ENCODE measurements at places on chromosomes 4 and X.

DNA sequence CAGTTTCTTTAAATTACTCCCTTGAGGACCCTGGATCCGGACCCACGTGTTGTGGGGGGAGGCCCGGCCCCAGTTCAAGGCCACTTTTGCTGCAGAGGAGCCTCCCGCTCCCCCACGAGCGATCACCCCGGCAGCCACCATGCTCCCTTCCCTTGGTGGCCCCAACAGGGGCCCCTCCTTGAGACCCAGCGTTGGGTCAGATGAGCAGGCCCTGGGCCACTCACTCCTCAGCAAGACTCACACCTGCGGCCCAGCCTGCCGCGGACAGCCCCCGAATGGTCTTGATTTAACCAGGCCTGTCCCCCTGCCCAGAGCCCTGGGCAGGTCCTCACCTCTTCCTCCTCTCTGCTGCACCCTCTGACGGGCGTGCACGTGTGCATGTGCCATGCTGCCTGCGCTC is 4.3 kb downstream of the CPLX1 start:
- no peak for DNase-seq

GRCh38 chr4:70531981-70532380 is 13.6 kb downstream of the AMTN start:
- DNase-seq, result no peak

DNA sequence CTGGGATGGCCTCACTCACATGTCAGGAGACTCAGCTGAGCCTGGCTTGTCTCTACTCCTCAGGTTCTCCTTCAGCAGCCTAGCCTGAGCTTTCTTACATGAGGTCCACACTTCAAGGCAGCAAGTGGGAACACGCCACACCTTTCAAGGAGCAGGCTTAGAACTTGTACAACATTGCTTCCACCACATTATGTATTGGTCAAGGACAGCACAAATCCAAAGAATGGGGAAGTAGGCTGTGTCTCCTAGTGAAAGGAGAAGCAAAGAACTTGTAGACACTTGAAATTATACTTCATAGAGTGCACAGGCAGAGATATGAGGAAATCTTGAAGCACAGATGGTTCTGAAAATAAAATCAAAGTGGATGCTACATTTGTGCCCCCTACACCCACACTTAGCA is 120.9 kb upstream of the NOCT start:
- peak; percentile 52 for DNase-seq

DNA sequence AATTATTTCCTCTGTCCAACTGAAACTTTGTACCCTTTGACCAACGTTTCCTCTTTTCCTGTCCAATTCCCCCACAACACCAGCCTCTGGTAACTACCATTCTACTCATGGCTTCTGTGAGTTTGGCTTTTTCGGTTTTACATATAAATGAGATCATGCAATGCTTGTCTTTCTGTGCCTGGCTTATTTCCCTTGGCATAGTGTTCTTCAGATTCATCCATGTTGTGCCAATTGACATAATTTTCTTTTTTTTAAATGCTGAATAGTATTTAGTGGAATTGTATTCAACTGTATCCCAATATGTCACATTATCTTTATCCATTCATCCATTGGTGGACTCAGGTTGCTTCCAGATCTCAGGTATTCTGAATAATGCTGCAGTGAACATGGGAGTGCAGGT is 222.5 kb upstream of the GALNTL6 start:
- no peak for DNase-seq

DNA sequence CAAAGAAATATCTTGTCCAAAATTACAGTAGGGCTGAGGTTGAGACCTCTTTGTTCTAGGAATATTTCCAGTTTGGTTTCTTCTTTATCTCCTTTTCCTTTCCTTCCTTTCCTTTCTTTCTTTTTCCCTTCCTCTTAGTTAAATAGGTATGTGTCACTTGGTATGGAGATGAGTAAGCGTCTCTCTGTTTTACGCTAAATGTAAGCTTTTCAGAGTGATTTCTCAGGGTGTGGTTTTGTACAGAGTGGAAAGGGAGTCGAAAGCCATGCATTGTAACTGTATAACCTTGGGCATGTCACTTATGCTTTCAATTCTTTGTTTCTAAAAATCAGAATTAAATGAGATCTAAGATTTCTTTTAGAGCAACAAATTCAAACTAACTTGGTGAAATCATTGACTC is 54.8 kb downstream of the TLL1 start:
- no peak for DNase-seq

GRCh38 chr4:121656269-121656641 is 40.5 kb downstream of the ANXA5 start:
- peak; percentile 25 for DNase-seq

- DNase-seq, result no peak
Measured at GRCh38 chr4:139540632-139541031, 15.4 kb downstream of the SETD7 start.

DNA sequence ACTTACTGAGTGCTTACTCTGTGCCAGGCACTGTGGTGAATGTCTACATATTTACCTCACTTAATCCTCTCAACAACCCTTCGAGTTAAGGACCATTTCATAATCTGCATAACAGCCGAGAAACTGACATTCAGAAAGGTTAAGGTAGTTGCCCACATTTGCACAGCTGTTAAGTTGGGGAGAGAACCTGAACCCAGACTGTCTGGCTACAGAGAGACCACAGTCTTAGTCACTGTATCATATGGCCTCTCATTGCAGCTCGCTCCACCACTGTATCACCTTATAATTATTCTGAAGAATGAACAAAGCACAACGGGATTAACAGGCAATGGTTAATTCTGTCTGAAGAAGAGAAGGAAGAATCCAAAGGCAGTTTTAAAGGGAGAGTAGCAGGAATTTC is 98.5 kb downstream of the ADGRA3 start:
- no peak for DNase-seq

- no peak for DNase-seq
Measured at GRCh38 chr4:57098941-57099340, 11.2 kb downstream of the IGFBP7 start.

GRCh38 chrX:153989973-153990655 is 17.6 kb downstream of the TMEM187 start:
- DNase-seq, result no peak

DNA sequence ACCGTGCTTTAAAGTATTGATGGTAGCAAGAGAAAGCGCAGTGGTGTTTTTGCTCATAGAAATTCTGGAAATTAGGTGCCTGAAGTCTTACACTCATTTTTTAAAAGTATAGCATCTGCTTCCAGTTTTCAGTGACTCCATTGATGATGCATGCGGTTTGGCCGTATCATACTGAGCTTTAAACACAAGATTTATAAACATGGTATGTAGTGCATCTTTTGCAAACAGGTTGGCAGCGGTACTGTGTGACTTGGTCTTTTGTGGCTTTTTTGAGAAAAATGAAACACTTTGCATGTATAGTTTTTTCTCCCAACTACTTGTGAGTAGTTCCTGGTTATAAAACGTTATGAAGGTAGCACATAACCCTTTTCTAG is 2.0 kb downstream of the DDX3X start:
- DNase-seq, result peak; percentile 6

GRCh38 chrX:138718941-138719340 is 7.4 kb upstream of the FGF13 start:
- no peak for DNase-seq

- DNase-seq, result no peak
Measured at GRCh38 chrX:6803607-6804006, 268.7 kb upstream of the VCX3A start.

- peak; percentile 23 for DNase-seq
Measured at GRCh38 chr4:155529272-155529671, 137.4 kb upstream of the GUCY1A1 start.

GRCh38 chrX:11757397-11757718 is 679 bp upstream of the MSL3 start:
- DNase-seq, result no peak

GRCh38 chr4:176654565-176655216 is 138.0 kb downstream of the VEGFC start:
- DNase-seq, result no peak

GRCh38 chrX:13547671-13548070 is 21.7 kb upstream of the EGFL6 start:
- no peak for DNase-seq

DNA sequence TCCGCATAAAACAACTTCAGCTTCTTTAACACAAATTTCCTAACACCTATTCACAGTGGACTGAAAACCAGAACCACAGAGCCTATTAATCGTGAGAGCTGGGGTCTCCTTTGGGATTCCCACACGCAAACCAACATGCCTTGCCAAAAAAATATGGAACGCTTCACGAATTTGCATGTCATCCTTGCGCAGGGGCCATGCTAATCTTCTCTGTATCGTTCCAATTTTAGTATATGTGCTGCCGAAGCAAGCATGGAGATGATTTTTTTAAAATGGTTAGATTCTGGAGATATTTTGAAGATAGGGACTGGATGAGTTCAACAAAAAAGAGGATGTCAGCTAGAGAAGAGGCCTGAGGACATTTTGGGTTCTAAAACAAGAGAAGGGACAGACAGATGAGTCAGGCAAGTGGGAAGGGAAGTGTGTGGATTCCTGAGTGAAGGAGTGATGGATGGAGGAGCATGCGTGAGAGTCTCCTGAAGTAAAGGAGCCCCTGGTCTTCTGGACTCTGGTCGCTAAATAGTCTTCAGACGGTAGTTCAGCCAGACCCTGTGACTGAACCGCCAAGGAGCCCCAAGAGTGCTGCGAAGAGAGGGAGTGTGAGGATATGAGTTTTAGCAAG is 9.5 kb upstream of the GATA1 start:
- no peak for DNase-seq

- no peak for DNase-seq
Measured at GRCh38 chr4:112847781-112848180, 201.7 kb upstream of the ANK2 start.

DNA sequence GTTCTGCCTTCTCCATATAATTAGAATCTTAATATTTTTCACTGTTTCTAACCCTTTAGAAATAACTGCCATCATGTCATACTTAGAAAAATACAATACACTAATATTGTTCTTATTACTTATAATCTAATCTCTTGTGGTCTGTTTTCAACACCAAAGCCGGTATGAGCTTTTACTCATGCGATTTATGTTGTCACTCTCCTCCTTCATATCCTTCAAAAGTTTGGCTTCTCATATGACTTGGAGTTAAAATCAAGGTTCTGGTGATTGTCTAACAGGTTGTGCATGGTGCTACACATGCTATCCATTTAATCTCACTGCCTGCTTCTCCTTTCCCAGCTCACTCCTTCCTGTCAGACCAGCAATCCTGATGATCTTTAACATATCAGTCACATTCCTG is 1392.9 kb downstream of the ARAP2 start:
- no peak for DNase-seq

DNA sequence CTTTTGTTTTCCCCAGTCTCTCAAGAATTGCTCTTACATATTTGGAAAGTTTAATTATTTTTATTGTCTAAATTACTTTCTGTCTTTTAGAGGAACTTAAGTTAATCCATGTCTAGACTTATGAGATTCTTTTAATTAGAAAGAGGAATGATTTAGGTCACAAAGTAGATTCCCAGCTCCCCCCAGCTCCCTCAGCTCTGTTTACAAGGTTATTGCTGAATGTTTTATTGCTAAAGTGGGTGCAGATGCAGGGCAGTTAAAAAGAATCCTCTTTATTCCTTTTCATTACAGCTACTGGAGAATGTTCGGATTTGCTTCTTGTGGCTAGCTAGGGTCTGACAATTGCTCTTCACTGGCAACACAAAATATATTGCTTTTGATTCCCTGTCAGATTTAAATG is 33.7 kb upstream of the CCKAR start:
- DNase-seq, result no peak

DNA sequence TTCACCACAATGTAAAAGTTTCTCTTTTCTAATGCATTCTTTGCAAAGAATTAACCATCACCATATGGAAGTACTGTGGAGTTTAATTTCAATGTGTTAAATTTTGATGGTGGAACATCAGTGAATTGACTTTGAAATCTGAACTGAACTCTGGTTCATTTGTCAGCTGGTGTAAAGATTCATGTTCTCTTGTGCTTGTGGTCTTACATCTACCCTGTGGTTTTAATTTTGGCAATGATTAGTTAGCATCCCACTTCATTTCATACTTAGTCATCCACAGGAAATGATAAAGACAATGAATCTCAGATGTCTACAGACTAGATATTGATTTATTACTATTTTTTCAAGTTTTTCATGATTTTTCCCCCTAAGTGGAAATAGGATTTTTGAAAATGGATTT is 77.8 kb downstream of the GRID2 start:
- DNase-seq, result no peak

DNA sequence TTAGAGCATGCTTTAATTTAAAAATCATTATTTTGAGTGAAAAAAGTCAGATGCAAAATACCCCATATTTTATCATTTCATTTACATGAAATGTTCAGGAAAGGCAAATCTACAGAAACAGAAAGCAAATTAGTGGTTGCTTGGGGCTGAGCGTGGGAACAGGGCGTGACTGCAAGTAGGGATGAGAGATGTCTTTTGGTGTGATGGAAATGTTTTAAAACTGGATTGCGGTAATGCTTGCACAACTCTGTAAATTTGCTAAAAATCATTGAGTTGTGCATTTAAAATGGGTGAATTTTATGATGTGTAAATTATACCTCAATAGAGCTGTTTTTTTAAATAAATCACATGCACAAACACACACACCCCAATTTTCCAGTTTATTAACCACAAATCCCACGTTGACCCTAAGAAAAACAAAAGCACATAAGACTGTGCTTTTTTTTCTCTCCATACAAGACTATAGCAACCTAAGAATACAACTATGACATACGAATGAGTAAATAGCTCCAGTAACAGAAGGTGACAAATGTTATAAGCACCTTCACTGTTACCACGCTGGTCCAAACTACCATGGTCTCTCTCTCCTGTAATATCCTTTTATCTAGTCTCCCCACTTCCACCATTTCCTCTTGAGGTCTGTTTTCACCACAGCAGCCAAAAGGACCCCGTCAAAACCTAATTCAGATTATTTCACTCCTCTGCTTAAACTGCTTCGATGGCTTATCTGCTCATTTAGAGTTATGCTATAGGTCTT is 37.2 kb downstream of the FRMD7 start:
- peak; percentile 10 for DNase-seq

- no peak for DNase-seq
Measured at GRCh38 chrX:44265559-44265958, 77.9 kb downstream of the EFHC2 start.

DNA sequence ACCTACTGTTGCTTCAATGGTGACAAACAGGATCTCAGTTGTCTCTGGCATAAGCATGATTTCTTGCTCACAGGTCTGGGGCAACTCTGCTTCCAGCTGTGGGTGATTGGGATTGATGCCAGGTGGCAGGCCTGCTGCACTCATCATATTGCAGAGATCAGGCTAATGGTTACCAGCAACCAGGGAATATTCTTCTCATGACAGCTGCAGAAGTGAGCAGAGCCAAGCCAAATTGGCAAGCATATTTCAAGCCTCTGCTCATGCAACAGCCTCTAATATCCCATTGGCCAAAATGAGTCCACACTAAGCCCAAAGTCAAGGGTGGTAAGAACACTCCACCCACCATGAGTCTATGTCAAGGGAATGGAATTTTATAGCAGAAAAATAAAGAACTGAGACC is 26.7 kb upstream of the TBC1D19 start:
- DNase-seq, result no peak

- no peak for DNase-seq
Measured at GRCh38 chr4:9845791-9846493, 64.5 kb downstream of the DRD5 start.

- peak; percentile 58 for DNase-seq
Measured at GRCh38 chr4:23333946-23334878, 555.6 kb downstream of the PPARGC1A start.
